Activated CD4-positive, alpha-beta T cell treated with anti-CD3 and anti-CD28 coated beads, Interleukin-2, amount 50 U/mL, for 4 hours (primary cell): ENCODE measurements at places on chromosomes 6 and 20.

- DNase-seq = no peak
These were observed 227.6 kb upstream of the PRSS16 start for GRCh38 chr6:27019651-27020552.

GRCh38 chr20:50838707-50839385, 44.0 kb downstream of the BCAS4 start:
- DNase-seq = no peak

DNA sequence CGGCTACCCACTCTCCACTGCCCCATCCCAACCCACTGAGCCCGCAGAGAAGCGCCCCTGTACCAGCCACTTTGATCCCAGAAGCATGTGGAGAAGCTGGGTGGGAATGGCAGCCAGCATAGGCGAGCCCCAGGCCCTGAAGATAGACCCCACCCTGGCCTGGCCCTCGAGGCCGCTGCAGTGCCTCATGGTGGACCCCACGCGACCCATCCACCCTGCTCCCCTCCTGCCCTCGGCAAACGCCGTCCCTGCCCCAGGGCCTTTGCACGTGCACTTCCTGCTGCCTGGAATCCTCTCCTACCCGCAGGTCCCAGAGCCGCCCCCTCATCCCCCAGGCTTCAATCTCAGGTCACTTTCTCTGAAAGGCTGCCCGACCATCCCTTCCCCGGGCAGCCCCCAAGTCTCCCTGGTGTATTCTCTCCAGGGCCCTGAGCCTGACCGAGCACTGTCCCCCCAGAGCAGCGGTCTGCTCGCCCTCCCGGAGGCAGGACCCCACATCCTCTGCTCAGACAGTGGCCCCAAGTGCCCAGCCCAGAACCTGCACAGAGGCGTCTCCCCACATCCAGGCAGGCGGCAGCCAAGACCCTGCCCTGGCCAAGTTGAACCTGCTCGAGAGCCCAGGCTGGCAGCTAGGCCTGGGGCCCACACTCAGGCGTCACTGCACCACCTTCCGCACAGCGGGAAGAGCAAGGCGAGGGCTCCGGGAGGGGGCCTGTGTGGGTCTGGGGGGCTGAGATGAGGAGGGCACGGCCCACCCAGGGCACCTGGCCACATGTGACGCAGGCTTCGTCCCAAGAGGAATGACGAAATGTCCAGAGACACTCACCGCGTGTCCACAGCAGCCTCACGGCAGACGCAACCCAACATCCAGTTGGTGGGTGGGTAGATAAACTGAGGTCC, 14.0 kb downstream of the KCNQ2 start:
- DNase-seq = no peak

GRCh38 chr6:96157018-96157565, 141.3 kb downstream of the FUT9 start:
- no peak for DNase-seq

- DNase-seq = no peak
These were observed 154.6 kb downstream of the SASH1 start for GRCh38 chr6:148497257-148497656.

- DNase-seq = no peak
These were observed 97.1 kb upstream of the IYD start for GRCh38 chr6:150271501-150272263.

- DNase-seq = no peak
These were observed 72.6 kb downstream of the GJA10 start for GRCh38 chr6:89966913-89967312.

- no peak for DNase-seq
These were observed 181.6 kb downstream of the FARS2 start for GRCh38 chr6:5442916-5443315.

- DNase-seq = no peak
These were observed 4.9 kb downstream of the VSTM2L start for GRCh38 chr20:37907677-37908401.

DNA sequence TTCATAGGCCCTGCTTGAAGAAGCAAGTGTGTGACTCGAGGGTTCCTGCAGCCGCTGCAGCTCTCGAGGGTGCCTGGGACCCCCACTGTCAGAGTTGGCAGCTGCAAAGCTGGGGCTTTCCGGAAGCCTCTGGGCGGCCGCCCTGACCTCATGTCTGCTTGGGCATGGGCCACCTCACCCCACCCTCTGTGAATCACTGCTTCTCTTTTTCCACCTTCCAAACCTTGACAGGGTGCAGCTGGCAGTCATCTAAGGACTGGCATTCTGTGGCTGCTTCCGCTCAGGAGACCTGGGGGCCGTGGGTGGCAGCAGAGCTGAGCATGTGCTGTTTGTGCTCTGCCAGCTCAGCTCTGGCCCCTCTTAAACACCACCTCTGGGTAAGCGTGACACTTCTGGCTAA, 32.0 kb downstream of the ERMARD start:
- no peak for DNase-seq

- DNase-seq = no peak
These were observed 39.9 kb upstream of the PRDM1 start for GRCh38 chr6:106046116-106046853.

GRCh38 chr20:959996-960615, 42.0 kb downstream of the RSPO4 start:
- no peak for DNase-seq
